ENCODE measurements at places on chromosomes 11 and 22.
A peak's percentile ranks its signal among the peaks of the same experiment; 100 is the strongest.

DNA sequence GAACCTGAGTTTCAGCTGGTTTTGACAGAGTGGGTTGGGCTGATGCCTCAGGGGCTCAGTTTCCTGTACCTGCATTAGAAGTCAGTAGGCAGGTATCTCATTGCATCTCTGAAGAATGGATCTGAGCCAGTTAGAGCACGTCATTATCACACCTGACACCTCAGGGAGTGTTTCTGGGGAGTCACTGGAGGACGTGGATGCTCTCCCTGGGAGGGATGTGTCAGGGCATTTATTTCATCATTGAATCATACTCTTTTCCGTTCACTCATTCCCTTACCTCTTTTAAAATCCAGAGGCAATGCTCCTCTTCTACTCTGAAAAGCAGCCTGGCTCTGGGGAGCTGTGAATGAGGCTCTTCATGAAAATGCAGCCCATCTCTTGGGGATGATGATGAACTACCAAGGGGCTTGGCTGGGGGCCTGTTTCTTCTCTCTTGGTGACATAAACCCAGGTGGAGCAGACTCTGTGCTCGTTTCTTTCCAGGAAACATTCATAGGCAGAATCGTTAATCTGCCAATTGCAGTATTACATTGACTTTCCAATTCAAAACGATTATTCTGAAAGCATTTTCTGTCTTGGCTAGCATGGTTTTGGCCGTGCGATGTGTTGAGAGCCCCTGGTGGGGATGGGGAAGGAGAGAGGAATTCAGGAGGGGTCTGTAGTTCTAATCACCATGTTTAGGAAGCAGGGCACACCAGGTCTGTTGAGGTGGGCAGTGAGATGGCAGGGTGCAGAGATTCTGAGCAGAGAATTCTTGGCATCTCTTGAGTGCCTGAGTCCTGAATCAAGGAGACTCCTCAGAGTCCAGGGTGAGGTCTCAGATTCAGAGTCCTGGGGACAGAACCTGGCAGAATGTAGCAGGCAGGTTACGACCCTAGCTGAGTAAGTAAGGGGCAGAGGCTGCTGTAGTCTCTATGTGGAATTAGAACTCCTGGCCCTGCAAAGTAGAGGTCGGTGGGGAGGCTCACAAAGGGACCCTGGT is 12.6 kb downstream of the PARVA start:
- DNase-seq, result no peak

DNA sequence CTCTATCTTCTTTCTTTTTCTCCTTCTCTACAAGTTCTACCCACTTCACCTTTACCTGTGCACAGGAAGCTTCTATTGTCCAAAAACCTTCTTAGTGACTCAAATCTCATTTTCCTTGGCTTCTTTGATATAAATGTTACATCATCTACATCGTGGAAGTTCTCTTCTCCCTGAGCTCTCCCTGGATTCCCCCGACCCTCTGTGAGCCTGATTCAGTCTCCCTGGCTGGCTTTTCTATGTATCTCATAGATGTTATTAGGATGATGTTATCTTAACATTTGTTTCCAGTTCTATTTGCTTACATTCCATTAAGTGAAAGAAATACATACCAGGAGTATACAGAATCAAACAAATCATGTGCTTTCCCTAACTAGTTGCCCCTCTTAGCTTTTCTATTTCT is 235.8 kb upstream of the PITPNB start:
- DNase-seq, result no peak

GRCh38 chr11:69705901-69706787 is 2.3 kb upstream of the FGF19 start:
- no peak for DNase-seq

- no peak for DNase-seq
Measured at GRCh38 chr22:16960884-16961249, 47.2 kb downstream of the GAB4 start.

- DNase-seq, result no peak
Measured at GRCh38 chr11:10628508-10629236, 60.2 kb upstream of the LYVE1 start.

DNA sequence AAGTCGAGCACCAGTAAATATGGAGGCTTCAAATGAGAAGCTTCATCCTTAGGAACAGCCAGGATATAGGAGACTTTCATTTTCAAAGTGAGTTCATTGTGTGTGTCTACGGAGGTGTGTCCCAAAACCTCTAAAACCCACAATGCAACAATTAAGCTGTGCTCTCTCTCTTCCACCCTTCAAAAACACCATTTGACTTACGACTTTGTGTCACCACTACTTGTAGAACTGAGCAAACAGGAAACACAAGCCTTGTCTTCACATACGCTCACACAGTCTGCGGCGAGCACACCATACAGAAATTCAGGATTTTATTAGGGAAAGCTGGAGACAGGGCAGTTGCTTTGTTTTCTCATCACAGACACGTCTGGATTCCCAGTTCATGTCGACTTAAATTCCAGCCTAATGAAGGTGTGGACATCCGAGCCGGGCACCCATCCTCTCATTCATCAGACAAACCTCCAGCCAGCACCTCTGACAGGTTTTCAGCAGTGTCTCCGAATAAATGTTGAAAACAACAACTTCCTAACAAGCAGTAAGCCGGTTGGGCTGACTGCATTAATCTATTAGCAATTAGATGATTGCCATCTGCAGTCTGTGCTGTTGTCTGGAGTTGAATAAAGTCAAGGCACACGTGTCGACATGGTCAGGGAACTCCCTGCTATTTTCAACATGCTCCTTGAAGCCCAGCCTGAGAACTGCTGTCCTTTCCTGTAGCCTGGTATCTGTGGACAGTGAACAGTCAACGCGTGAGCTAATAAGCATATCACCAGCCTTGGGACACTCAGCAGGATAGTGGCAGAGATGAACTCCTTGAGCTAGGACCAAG is 1411.1 kb downstream of the BRD1 start:
- no peak for DNase-seq

GRCh38 chr22:24751518-24751917 is 23.0 kb downstream of the PIWIL3 start:
- no peak for DNase-seq

DNA sequence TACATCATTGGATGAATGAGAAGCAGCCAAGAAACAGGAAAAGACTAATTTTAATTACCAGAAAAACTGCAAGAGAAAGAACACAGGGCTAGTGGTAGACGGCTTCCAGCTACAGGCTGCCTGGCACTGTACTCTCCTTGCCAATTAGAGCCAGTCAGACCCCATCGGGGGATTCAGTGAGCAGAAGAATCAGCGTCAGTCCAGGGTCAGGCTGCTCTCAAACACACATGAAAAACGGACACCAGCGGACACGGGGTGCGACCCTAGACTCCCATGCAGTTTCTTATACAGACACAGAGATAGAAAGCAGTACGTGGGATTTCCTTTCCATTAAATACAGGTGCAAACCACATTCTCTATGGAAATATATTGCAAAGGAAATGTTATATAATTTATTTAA is 1.1 kb upstream of the CNTN5 start:
- DNase-seq, result no peak

- DNase-seq, result no peak
Measured at GRCh38 chr11:62133328-62134065, 9.7 kb downstream of the INCENP start.

- DNase-seq, result no peak
Measured at GRCh38 chr22:28706845-28707244, 27.2 kb upstream of the TTC28 start.

- no peak for DNase-seq
Measured at GRCh38 chr11:132186699-132187098, 816.3 kb downstream of the NTM start.

- no peak for DNase-seq
Measured at GRCh38 chr22:20091690-20092476, 11.8 kb downstream of the DGCR8 start.

DNA sequence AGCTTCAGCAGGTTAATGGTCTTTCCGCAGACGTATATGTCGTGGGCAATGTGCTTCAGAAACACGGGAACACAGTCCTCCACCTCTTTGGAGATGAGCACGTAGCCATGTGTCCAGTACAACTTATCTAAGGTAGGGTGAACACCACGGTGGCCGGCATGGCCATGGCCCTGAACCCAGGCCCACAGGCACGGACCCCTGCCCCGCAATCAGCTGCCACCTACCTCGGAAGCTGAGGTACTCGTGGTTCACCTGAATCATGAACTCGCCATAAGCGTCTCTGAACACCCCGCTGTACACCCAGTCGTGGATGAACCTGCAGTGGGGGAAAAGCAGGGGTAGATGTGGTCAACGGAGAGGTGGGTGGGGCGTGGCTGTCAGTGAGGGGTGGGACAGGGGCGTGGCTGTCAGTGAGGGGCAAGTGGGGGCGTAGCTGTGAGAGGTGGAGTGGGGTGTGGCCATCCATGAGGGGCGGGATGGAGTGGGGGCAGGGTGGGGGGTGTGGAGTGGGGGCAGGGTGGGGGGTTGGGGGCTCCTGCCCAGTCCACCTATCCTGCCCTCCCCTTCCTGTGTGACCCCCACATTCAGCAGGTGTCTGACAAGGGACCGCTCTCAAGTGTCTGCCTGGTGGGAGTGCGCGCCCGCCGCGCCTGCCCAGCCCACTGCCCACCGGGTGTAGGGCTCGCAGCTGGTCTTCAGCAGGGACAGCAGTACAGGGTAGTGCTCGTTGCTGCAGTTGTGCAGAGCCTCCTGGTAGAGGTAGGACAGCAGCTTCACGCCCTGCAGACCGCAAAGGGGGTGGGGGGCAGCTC is 18.6 kb downstream of the TUBGCP6 start:
- DNase-seq, result no peak

DNA sequence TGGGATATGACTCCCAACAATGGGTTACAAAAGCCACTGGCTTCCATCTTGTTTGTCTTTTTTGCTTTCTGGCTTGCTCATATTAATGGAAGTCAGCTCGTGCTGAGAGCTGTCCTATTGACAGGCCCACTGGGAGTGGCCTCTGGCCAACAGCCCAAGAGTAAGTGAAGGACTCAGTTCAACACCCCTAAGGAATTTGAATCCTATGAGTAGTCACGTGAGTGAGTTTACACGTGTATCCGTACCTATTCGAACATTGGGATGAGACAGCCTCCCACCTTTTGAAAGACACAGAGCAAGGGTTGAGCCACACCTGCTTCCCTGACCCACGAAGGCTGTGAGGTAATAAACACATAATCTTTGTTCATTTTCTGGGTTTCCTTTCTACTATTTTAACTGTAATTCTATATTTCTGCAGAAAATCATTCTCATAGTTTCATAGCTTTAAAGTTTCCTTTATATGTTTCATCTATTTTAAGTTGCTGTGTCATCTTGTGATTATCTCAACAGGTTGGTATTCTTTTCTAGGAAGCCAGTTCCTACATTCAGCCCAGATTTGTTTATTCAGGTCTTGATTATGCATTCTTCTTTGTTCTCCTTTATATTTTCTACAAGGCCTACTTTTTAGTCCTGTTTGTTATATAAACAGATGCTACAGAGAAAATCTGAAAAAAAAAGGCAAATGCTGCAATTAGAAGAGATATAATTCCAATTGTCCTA is 802.3 kb downstream of the CNTN5 start:
- DNase-seq, result no peak

DNA sequence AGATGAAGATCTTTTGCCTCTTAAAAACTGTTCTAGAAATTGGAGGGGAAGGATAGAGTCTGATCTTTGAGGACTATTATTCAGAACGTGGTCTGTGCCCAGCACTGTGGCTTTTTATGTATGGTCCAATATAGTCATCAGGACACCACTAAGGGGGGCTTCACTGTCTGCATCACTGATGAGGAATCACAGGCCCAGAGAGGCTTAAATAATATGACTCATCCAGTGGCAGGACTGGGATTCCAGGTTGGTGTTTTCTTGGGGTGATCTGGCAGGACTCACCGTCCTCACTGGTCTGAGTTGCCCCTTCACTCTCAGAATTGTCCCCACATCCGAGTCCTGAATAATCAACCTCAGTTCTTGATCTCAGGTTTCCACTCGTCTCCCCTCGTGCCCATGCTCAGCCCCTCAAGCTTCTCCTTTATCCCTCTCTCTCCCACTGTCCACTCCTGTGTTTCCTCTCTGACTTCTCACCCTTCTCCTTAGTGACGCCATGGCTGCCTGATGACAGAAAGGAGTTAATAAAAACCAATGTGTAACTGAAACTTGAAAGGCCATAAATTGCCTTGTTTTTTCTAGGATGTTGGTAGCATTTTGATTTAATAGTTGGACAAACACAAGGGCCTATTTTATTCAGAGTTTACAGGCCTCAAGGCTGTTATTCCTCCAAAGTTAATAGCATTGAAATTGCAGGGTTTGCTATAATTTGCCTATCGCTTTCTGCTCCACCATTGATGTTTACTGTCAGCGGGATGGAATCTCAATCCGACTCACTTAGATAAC is 95.7 kb upstream of the NNMT start:
- no peak for DNase-seq

GRCh38 chr22:38973289-38974169 is 8.6 kb upstream of the APOBEC3B start:
- DNase-seq, result peak; percentile 51

GRCh38 chr11:57477507-57478189 is 17.3 kb downstream of the RTN4RL2 start:
- DNase-seq, result no peak

- DNase-seq, result no peak
Measured at GRCh38 chr11:44304091-44305025, 5.6 kb downstream of the ALX4 start.

GRCh38 chr11:72088076-72088808 is 7.6 kb downstream of the LRRC51 start:
- DNase-seq, result no peak

GRCh38 chr11:67020949-67021348 is 2.0 kb upstream of the SYT12 start:
- no peak for DNase-seq

- no peak for DNase-seq
Measured at GRCh38 chr22:43562843-43563242, 151.0 kb downstream of the MPPED1 start.

GRCh38 chr11:38278457-38279141 is 1680.6 kb upstream of the RAG2 start:
- DNase-seq, result no peak

- DNase-seq, result no peak
Measured at GRCh38 chr11:101321222-101321621, 191.6 kb upstream of the PGR start.

GRCh38 chr11:35932681-35933319 is 11.1 kb upstream of the LDLRAD3 start:
- DNase-seq, result no peak

GRCh38 chr11:35402751-35403660 is 16.4 kb downstream of the SLC1A2 start:
- no peak for DNase-seq
